Activated naive CD8-positive, alpha-beta T cell treated with anti-CD3 and anti-CD28 coated beads for 36 hours (primary cell): ENCODE measurements at places on chromosomes 7 and 10. TPM values are rescaled to one million over a fixed set of nuclear protein-coding genes. Genes with fewer than 3 reads are reported as not detected.

DNA sequence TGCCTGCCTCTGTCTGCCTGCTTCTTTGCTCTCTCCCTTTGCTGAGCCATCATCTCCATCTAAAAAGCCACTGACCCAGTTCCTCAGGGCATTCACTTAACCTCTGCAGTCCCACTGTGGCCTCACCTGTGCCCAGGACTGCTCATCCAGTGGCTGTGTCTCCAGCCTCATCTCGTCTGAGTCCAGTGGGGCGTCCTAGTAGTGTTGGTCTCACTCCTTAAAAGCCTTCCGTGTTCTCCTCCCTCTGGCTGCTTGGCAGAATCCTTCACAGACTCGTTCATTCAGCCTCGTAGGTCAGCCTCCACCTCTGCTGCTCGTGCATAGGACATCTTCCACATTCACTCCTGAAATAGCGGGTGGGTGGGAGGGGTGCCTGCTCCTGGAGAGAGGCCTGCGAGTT lies 7.3 kb downstream of the RARRES2 start:
- no peak for DNase-seq

DNA sequence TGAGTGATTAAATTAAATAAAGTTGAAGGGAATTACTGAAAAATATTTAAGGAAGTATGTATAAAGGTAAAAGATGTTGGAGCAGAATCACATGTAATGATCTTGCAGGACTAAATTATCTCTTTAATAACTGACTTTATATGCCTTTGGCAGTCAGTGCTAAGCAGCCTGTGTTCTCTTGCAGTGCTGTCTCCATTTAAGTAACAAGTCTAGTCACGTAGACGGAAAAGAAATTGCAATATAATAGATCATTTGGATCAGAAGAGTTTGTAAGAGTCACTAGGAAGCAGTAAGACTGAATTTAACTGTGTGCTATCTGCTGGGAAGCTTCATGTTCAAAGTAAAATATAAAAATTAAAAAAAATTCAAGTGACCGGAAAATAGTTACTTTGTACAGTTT lies 21.4 kb downstream of the BZW2 start:
- DNase-seq: no peak

Gene GPR26
- total RNA-seq: not detected

Gene BHLHA15
- 0.76 TPM for total RNA-seq
